ENCODE measurements at places on chromosomes 6 and 20. TPM values are rescaled to one million over a fixed set of nuclear protein-coding genes. Genes with fewer than 3 reads are reported as not detected.

PPP1R3G gene
- 1.6 TPM for polyA plus RNA-seq

GRCh38 chr6:82988930-82989351 lies 76.7 kb downstream of the UBE3D start:
- no peak for DNase-seq

GRCh38 chr20:313948-314347 lies 11.4 kb upstream of the SOX12 start:
- no peak for DNase-seq

- DNase-seq, result no peak
Measured at GRCh38 chr20:8490076-8490830, 358.2 kb downstream of the PLCB1 start.

DNA sequence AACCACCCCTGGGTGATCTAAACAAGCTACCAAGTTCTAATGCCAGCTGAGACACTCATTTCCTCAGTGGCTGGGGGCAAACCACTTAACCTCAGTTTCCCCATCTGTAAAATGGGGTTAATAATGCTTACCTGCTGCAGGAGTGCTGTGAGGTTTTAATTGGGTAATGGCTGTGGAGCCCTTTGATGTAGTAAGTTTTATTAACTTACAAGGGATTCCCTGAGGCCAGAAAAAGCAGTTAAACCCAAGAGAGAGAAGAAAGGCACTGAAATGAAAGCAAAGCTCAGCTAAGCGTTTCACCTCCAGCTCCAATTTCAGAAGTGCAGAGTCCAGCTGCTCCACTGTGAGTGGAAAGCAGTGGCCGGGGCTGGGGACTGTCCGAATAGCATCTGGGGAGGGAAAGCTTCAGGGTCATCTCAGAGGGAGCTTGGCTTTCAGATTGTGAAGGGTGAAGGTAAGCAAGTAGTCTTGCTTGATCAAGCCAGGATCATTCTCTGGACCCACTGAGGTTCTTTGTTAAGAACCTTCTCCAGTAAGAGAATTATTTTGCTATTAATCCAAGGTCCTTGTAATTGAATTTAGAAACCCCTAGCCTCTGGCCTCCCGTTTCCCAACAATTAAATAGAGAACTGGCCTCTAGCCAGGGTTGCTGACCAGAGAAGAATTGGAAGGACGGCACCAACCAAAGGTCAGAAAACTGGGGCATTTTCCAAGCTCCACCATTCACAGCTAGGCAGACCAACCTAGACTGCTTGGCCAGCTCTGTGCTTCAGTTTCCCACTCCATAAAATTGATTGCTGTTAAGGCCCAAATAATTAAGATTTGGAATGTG lies 20.9 kb upstream of the TCP11 start:
- DNase-seq, result peak; percentile 46

Measured in adrenal gland (tissue), 19 donors.